ENCODE measurements at places on chromosomes 5 and 9.
A peak's percentile ranks its signal among the peaks of the same experiment; 100 is the strongest.

DNA sequence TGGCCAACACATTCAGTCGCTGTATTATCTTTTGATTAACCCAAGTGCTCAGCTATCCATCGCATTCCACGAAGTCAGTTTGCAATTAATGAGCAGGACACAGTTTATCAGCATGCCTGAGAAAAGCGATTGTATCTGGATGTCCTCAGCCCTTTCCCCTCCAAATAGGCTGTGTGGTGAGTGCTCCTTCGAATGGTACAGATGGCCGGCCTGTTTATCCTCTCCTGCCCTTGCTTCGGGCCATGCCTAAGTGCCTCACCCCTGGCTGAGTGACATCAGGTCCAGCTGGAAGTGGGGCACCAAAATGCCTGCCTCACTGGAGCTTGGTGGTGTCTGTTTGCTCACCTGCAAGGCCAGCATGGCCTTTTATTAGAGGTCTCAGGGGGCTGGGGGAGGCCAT is 317.3 kb downstream of the GADD45G start:
- DNase-seq, result no peak

- DNase-seq, result no peak
Observed at GRCh38 chr5:16888694-16889124, 47.4 kb downstream of the MYO10 start.

GRCh38 chr9:97487861-97488260 is 13.6 kb upstream of the TMOD1 start:
- no peak for DNase-seq

DNA sequence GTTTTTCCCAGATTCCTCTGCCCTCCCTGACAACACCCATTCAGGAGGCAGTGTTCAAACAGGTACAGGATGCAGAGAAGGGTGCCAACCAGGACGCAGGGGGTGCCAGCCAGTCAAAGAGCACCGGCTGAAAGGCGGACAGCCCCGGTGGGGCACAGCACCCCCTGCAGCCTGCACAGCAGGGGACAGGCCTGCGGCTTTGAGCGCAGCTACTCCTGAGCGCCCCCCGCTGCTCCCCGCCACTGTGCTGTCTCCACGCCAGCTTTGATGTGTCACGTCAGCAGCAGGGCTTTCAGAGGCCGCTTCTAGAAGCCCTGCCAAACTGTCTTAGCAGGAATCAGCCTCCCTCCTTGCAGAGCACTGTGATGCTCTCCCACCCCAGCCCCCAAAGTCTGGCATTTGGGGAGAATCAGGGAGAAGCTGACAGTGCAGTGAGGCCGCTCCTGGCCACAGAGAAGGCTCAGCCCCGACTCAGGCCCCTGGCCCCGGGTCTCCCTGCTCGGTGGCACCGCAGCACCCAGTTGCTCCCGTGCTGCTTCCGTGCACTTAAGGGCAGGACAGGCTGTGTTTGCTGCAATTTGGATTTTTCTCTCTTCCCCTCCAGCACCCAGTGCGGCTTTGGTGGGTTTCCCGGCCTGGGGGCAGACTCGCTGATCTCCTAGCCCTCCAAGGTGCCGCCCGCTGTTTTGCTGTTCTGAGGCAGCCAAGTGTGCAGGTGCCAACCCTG is 20.3 kb downstream of the AK8 start:
- no peak for DNase-seq

GRCh38 chr9:6460189-6460768 is 47.3 kb downstream of the UHRF2 start:
- DNase-seq, result no peak

DNA sequence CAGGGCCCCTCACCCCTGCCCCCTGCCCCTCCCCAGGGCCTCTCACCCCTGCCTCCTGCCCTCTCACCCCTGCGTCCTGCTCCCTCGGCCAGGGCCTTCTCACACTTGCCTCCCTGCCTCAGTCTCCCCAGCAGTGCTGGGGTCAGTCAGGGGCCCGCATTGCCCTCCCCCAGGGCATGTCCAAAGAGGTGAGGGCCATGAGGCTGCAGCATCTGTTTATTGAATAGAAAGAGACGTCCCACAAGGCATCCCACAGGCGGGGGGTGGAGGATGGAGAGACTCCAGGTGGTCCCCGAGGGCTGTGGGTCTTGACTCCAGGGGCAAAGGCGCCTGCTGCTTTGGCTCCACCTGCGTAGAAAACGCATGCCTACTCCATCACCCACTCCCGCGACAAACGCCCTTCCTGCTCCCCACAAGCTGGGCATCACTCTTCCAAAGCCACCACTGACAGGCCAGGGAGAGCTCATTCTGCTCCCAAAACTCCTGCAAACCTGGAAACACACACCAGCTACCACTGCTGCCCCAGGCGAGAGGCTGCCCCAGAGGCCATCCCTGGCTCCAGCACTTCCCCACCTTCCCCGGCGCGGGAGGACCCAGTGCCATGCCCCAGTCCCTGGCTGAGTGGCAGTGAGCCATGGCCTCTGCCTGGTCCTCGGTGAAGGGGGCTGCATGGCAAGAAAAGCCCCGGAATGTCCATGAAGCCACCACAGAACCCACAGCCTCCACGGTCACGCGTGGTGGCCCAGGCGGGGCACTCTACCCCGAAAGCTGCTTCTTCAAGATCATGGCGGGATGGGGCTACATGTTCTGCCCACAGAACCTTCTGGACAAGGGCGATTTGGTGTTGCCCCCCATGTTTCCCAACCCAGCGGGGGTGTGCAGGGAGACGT is 1.6 kb upstream of the LCN8 start:
- no peak for DNase-seq

DNA sequence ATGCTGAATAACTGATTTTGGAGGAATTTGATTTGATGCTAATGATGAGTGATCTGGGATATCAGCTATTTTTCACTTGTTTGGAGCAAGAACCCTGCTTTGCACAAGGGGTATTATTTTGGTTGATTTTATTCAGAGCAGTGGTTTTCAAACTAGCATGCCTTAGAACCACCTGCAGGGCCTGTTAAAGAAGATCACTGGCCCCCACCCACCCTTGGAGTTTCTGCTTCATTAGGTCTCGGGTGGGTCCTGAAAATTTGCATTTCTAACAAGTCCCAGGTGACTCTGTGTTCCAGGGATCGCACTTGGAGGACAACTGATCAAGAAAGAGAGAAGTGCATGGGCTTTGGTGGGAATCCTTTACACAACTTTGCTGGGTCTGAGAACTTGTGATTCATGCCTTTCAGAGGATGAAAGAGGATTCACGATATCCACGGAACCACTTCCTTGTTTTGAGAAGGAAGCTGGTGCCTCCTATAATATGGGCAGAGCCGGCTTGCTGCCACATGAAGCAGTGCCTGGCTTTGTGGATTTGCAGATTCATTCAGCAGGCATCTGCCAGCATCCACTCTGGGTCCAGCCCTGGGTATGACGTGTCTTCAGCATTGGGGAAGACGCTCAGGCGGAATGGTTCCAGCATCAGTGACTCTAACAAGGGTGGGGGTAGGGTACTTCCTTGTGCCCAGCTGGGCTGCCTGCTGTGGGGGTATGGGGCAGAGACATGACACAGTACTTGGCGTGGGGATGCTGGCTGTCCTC is 106.6 kb upstream of the PITX1 start:
- no peak for DNase-seq

- DNase-seq, result no peak
Observed at GRCh38 chr9:134253606-134254205, 72.5 kb upstream of the RXRA start.

DNA sequence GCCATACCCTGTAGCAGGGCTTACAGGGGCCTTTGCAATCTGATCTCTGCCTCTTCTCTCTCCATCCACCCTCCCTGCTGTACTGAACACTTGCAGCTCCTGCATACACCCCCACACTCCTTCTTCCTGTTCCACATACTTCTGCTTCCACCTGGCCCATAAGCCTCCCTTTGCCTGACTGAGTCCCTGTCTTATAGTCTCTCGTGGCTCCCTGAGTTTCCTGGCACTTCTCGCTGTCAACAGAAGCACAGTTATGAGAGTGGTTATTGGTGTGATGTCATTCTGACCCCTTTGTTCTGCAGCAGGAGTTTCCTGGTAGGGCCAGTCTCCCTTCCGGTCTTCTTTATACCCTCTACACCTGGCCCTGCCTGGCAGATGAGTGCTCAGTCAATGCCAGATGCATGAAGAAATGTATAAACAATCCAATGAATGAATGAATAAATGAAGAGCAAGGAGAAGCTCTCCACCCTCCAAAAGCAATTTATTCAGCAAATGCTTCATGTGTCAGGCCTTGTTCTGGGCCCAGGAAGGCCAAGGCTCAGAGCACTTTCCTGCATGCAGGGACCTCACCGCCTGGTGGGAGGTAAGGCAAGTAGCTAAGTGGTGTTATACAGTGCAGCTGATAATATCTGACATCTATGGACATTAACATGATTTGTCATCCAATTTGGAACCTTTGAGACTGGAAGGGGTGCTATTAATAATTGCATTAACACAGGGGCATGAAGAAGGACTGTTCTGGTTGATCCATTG is 20.5 kb upstream of the CSF1R start:
- DNase-seq, result no peak

- no peak for DNase-seq
Observed at GRCh38 chr9:111937301-111937700, 40.7 kb downstream of the UGCG start.

GRCh38 chr9:71479621-71480020 is 288.7 kb downstream of the CEMIP2 start:
- DNase-seq, result no peak

DNA sequence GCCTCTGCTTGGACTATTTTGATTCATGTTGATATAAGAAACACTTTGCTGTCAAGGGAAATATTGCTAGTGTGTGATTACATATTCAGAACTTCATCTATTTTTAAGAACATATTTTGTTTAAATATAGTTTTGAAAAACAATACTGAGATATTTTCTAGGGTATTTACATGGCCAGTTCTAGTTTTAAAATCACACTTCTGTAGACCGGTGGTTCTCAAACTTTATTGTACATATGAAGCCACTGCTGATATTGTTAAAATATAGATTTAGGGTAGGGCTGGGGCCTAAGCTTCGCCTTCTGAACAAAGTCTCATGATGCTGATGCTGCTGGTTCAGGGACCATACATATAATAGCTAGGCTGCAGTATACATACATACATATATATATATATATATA is 1000.0 kb downstream of the PTPRD start:
- DNase-seq, result no peak

- DNase-seq, result no peak
Observed at GRCh38 chr9:5352637-5353248, 13.1 kb upstream of the RLN1 start.

- no peak for DNase-seq
Observed at GRCh38 chr5:14534773-14535172, 46.8 kb upstream of the OTULINL start.

DNA sequence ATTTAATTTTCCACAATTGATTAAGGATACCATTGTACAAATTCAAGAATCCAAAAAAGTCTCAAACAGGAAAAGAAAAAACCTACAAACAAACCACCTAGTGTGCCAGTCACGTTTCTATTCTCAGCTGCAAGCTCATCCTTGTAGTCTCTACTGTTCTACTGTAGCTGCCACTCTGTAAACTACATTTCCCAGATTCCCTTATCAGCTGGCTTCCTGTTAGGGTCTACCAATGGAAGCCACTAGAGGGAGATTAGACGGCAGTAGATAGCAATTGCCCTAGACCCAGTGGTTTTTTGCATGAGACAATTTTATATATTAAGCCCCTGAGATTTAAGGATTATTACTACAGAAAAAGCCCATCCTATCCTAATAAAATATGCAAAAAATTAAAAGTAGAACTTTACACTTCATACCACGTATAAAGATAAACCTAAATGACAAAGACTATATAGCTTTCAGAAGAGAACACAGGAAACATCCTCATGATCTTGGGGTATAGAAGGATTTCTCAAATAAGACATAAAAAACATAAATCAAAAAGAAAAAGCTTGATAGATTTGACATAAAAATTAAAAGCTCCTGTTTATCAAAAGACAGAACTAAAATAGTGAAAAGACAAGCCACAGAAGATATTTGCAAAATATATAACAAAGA is 37.4 kb downstream of the P4HA2 start:
- DNase-seq, result peak; percentile 62

- DNase-seq, result no peak
Observed at GRCh38 chr9:91395106-91395552, 28.5 kb downstream of the NFIL3 start.

DNA sequence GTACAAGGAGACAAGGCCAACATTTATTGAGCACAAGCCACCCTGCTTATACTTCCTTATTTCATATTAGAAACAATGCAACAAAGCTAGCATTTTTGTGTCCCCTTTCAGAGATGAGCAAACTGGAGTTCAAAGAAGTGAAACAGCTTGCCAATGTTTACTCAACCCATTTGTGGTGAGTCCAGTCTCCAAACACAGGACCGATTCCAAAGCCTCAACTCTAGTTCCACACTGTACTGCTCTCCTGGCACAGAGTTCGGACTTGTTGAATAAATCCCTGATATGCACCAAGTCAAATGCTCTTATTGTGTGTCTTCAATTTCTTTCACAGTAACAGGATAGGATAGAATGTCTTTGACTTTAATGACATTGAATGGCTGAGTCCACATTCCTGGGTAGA is 604.8 kb upstream of the BRINP1 start:
- no peak for DNase-seq

DNA sequence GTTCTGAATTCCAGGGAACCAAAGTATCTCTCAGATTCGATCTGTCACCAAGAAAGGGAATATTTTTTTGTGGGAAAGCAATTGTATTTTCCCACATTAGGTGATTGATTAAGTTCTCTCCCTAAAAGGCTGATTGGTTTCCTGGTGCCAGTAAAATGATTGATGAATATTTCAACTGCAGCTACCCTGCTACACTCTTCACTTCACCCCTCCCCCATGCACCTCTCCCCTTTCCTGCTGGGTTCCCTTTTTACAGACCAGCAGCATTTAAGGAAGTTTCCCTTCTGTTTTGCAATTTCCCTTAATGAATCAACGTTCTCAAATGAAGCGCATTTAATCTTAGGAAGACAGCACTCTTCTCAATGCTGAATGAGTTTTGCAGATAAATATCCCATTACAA is 13.1 kb downstream of the NR6A1 start:
- no peak for DNase-seq

- peak; percentile 86 for DNase-seq
Observed at GRCh38 chr5:82351754-82352145, 73.6 kb upstream of the RPS23 start.

DNA sequence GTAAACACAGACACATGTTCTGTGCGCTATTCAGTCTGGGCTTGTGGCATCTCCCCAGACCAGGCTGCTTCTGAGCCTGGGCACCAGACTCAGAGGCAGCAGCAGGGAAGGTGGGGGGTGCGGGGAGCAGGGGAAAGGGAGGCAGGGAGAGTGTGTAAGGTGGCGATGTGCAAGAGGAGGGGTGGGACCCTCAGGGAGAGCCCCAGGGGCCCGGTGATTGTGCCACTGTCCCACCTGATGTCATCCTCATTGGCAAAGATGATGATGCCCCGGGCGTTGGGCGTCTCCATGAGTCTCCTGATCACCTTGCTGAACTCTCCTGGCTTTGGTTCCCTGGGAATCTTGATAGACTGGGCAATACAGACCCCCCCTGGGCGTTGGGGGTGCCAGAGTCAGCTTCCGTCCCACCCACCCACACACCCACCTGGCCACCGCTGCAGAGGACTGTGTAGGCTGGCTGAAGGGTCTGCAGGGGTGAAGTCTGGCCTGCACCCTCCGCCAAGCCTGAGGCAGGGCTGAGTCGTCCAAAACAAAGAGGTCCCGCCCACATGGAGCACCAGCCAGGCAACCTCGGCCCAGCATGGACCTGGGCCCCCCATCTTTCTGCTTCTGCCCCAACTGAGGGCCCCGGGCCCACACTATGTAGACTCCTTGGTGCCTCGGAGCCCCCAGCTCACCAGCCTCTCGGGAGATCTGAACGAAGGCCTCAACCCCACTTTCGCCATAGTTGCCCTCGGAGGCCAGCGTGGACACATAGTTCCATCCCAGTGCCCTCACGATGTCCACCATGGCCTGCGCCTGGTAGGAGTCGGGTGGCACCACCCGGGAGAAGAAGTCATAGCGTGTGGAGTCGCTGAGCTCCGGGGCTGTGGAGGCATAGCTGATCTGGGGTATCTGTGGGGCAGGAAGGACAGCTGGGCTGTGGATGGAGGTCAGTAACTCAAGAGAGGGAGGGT is 3.7 kb downstream of the GRM6 start:
- DNase-seq, result no peak
